ENCODE measurements at places on chromosomes 4 and X.
A peak's percentile ranks its signal among the peaks of the same experiment; 100 is the strongest.

DNA sequence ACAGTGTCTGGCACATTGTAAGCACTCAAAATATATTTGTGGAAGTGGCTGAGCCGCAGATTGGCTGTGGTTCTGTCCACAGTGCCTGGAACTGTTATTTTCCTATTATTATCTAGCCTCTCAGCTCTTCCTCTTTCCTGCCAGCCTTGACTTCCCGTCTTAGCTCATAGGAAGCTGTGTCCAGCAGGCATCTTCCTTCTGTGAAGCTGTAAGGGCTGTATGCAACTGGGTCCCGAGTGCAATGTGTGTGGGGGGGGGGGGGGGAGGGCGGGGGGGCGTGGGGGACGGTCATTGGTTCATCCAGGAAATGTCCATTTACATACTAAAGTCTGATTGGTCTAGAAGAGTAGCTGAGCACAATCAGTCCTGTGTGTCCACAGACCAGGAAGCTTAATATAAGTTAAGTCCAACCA, 210.7 kb downstream of the PDGFRA start:
- H3K27me3 ChIP-seq = peaks cover 20% of the 10 kb centered on the region
- H3K36me3 ChIP-seq = no peaks in the 10 kb centered on the region
- H3K4me3 ChIP-seq = no peak overlapping the region
- DNase-seq = no peak
- no peaks in the 10 kb centered on the region for H3K4me1 ChIP-seq

DNA sequence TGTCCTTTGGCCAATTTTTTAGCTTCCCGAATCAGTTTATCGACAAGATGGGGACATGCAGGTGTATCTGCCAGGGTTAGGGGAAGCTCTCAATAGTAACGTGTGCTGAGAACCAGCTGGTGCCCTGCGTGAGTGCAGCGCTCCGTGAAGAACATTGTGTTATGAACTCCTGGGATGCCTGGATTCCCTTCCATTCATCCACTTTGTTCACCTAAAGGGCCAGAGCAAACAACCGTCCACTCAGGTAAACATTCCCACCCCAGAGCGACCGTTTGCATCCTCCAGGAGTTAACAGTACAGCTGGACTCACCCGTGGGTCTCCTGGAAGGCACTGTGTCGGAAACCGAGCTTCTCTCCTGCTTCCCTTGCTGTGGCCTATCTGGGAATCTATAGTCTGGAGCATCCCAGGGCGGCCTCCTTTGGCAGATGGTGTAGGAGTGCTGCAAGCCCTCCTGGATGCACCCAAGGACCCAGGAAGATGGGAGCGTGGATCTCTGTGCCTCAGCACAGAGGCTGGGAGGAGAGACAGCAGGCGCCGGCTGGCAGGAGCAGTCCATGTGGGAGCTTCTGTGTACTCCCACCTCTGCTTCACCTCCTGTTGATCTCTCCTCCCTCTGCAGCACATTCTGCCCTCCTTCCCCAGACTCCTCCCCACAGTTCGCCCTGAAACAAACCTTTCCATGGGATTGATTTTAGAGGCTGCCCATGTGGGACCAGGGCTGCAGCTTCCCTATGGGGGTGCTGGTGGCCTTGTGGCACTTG, 62.7 kb downstream of the SHROOM2 start:
- H3K27ac ChIP-seq = no peak overlapping the region
- peaks cover 5% of the 10 kb centered on the region for H3K27me3 ChIP-seq
- no peak for DNase-seq
- no peaks in the 10 kb centered on the region for H3K4me1 ChIP-seq
- H3K36me3 ChIP-seq = no peaks in the 10 kb centered on the region

DNA sequence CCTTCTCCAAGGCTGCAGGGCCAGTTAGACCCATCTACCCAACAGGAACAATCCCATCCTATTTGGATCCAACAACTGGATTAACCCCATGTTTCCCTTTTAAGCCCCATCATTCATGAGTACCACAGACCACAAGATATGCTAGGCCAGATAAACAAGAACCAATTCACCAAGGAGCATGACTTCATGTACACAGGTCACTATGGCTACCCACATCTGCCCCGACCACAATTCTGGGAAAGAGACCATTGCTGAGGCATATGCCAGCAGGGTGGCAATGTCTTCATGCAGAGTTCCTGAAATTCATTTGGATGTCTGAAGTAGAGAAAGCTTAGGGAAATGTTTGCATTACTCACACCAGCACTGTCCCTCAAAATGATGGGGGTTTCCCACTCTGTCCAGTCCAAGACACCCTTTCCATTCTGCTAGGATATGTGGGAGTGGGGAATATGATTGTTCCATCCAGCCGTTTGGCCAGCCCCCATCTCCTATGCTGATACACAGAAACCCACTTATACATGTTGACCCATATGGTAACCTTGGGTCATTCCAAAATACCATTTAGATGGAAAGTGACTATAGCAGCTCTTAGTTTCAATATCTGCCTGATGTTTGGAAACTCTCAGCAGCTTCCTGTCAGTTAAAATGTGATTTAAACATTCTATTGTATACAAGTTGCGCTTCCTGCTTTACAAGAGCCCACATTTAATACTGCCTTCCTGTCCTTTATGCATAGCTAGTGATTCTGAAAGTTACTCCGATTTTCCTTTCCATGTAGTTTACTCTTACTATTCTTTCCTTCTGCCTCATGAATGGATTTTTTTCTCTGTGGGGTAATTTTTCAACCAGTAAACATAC, 129.0 kb downstream of the AMMECR1 start:
- peaks cover 5% of the 10 kb centered on the region for H3K36me3 ChIP-seq
- H3K27me3 ChIP-seq = no peaks in the 10 kb centered on the region
- H3K4me3 ChIP-seq = no peak overlapping the region
- peaks cover 33% of the 10 kb centered on the region for H3K4me1 ChIP-seq
- no peak for DNase-seq
- peak overlapping the region; percentile 58 for H3K27ac ChIP-seq

DNA sequence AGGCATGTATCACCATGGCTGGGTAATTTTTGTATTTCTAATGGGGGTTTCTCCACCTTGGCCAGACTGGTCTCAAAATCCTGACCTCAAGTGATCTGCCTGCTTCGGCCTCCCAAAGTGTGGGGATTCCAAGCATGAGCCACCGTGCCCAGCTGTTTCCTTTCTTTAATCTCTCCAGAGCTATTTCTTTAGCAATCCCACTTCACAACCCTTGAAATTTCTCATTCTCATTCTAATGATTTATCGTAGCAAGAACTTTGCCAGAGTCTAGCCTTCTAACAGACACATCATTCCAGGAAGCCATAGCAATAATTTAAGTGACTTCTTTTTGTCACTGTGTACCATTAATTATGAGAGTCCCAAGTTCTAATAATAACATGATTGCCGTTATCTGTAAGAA, 68.6 kb downstream of the RXFP1 start:
- DNase-seq = no peak
- no peaks in the 10 kb centered on the region for H3K36me3 ChIP-seq
- no peak overlapping the region for H3K27ac ChIP-seq
- H3K27me3 ChIP-seq = peaks cover 8% of the 10 kb centered on the region
- no peaks in the 10 kb centered on the region for H3K4me1 ChIP-seq

DNA sequence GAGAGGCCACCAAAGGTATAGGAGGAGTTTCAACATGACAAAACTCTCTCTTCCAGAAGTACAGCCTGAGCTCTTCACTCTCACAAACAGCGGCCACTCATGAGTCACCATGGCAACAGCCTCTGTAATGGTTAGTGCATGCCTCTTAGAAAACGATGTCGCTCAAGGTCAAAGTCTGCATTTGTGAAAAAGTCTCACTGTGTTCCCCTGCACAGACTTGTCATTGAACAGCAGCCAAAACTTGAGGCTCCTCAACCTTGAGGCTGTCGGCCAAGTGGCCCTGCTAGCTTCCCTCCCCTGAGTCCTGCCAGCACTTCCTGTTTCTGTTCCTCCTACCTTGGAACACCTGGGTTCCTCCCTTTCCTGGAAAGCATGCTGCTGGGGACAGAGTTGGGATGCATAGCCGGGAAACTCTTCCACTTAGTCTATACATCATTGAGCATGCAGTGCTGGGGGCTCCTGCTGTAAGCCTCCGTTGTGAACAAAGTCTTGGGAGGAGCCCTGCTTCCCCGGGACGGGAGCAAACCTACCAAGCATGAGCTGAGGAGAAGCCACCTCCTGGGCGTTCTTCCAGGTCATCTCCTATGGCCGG, 66.6 kb downstream of the ING2 start:
- H3K27me3 ChIP-seq = peaks cover 2% of the 10 kb centered on the region
- no peaks in the 10 kb centered on the region for H3K4me1 ChIP-seq
- no peak overlapping the region for H3K27ac ChIP-seq
- DNase-seq = no peak
- H3K36me3 ChIP-seq = no peaks in the 10 kb centered on the region

DNA sequence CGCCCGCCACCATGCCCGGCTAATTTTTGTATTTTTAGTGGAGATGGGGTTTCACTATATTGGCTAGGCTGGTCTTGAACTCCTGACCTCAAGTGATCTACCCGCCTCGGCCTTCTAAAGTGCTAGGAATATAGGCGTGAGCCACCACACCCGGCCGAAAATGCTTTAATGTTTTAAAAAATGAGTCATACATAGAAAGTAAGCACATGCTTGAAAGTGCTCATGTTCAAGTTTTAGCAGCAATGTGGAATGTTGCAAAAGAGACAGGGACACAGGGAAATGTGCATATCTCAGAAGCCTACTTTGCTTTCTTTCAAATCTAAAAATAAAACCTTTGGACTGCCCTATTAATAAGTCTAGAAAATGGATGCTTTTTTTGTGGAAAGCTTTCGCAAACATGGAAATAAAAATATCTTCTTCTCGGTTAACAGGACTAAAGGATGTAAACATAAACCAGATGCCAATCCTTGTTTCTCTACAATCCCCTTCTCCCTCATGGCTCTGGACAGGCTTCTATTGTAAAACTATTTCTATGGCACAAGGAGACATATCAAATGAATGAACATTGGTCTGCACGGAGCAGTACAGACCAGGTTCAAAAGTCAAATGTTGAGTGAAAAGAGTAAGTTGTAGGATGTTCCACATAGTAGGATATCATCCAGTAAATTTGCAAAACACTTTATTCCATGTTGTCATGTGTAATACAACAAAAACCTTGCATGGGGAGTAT, 15.0 kb downstream of the MECP2 start:
- H3K4me3 ChIP-seq = no peak overlapping the region
- H3K36me3 ChIP-seq = peaks cover 36% of the 10 kb centered on the region
- H3K27me3 ChIP-seq = no peaks in the 10 kb centered on the region

DNA sequence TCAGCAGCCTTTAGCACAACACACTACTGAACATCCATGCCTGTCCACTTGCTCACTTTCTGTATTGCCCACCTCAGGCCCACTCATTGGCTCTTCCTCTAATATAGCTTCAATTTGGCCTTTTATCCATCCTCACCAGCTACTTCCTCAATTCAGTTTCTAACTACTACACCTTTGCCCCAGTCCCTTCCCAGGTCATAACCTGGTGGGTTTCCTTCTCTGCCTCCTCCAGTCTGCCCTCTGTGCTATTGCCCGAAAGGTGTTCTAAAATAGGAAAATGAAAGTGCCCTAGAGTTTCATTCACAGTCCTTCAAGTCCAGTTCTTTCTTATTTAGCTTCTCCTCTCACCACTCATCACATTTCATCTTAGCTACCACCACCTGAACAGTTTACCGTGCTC, 23.1 kb downstream of the MOSPD2 start:
- no peak for DNase-seq
- no peaks in the 10 kb centered on the region for H3K27me3 ChIP-seq
- peaks cover 13% of the 10 kb centered on the region for H3K36me3 ChIP-seq
- no peak overlapping the region for H3K27ac ChIP-seq

DNA sequence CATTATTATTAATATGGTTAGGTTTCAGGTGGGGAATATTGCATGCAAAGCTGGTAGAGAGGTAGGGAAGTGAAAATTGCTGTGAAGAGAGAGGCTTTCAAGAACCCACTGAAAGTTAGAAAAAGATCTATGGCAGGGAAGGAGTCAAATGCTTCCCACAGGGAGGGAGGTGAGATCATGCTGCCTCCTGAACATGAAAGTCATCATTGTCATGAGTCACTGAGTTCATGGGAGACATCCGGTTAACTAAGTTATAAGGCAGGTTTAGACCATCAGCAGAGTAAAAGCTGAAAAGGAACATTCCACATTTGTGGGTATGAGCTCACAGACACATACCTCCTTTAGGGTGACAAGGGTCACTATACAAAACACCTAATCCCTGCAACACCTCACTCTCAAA, 16.2 kb downstream of the GATB start:
- H3K27ac ChIP-seq = no peak overlapping the region
- H3K36me3 ChIP-seq = peaks cover 2% of the 10 kb centered on the region
- no peak overlapping the region for H3K4me3 ChIP-seq
- DNase-seq = no peak
- H3K27me3 ChIP-seq = no peaks in the 10 kb centered on the region
- H3K4me1 ChIP-seq = no peaks in the 10 kb centered on the region

DNA sequence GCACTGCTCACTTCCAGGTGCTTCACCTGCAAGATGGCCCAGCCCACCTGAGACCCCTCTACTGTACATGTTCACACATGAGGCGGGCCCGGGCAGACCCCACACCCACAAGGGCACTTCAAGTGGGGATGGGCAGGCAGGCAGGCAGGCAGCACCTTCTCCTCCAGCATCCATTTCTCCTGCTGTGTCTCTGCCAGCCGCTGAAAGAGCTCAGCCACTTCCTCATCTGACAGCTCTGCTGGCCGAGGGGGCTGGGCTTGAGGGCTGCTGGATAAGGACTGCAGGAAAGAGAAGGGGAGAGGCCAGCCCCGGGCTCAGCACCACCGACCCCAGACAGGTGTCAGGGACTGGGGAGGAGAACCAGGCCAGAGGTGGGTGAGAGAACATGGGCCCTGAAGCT, 4.4 kb upstream of the KCND1 start:
- peaks cover 29% of the 10 kb centered on the region for H3K4me1 ChIP-seq
- H3K36me3 ChIP-seq = peaks cover 43% of the 10 kb centered on the region
- H3K4me3 ChIP-seq = no peak overlapping the region
- DNase-seq = no peak
- H3K27me3 ChIP-seq = no peaks in the 10 kb centered on the region

DNA sequence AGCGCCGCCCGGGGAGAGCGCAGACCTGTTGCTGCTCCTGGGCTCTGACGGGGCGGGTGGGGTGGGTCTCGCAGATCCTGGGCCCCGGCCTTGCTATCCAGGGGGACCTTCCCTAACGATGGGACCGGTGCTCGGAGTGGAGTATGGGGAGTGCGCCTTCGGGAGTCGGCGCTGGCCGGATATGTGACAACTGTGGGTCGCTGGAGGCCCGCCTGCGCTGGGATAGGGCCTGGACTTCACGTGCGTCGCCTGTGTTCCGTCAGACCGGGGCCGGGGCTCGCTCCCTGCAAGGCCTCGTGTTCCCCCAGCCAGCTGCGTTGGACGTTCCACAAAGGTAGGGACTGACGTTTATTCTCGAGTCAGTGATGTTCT, 1.3 kb downstream of the TBL1X start:
- peaks cover 40% of the 10 kb centered on the region for H3K4me1 ChIP-seq
- DNase-seq = peak; percentile 32
- H3K27me3 ChIP-seq = no peaks in the 10 kb centered on the region
- peak overlapping the region; percentile 60 for H3K27ac ChIP-seq

GRCh38 chr4:21410372-21410771, 538.2 kb downstream of the KCNIP4 start:
- H3K36me3 ChIP-seq = no peaks in the 10 kb centered on the region
- H3K4me3 ChIP-seq = no peak overlapping the region
- no peaks in the 10 kb centered on the region for H3K4me1 ChIP-seq

DNA sequence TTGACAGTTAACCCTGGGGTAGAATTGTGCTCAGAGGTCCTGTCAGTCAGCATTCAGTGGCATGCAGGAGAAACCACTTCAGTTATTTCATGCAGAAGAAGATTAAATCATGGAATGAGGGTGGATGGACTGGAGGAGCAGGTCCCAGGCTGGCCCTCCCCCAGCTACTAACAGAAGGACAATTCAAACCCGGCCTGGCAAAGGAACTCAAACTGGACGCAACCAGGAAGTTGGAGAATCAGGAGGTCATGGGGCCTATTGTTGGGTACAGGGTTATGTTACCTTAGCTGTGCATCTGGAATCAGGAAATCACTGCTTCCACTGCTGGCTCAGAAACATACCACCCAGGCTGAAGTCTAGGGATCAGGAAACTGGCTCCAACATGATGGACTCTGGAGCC, 121.4 kb downstream of the GPAT3 start:
- H3K27ac ChIP-seq = no peak overlapping the region
- no peak for DNase-seq
- H3K27me3 ChIP-seq = no peaks in the 10 kb centered on the region
- no peak overlapping the region for H3K4me3 ChIP-seq

Data from activated CD8-positive, alpha-beta T cell treated with anti-CD3 and anti-CD28 coated beads, Interleukin-2, amount 10 ng/mL, durations not matched to agents 7 days and 5 days (primary cell).